ENCODE measurements at places on chromosomes 7 and 10.

DNA sequence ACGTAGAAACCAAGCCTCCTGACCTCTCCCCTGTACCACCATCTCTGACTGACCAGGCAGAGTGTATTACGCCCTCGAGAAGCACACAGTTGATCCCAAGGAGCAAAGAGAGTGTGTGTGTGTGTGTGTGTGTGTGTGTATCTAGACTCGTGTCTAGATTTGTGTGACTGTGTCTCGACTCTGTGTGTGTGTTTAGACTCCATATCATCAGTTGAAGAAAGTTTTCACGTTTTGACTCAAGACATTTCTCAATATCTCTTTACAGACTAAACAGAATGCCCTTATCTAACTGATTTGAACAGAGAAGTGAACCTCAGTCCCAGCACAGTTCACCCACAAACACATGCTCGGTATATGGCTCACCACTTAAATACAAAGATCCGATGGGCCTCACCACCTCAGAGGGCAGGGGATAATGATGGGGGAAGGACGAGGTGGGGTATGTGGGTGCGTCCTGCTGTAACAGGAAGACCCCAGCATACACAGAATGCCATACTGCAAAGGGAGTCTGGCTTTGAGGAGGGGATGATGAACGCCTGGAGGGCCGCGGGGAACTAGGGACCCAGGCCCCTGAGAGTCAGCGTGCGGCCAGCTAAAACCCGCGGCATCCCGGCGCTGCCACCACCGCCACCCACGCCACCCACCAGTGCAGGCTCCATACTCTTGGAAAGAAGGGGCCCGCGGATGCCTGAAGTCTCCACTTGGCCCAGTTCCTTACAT, 780 bp downstream of the ALDH18A1 start:
- DNase-seq, result no peak

DNA sequence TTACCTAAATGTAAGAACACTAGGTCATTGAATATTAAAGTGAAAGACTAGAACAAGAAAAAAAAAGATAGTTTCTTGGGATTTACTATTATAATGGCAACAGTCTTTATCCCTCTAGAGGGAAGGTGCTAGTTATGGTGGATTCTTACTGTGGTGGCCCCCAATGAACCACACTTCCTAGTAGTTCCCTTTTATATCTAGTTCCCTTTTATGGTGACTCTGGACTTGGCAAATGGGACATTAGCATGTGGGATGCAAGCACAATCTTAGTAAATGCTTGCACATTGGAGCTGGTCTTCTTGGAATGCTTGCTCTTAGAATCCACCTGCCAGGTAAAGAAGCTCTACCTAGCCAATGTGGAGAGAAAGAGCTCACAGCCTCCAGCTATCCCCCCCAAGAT, 430.2 kb downstream of the LRMDA start:
- DNase-seq, result no peak

- no peak for DNase-seq
Measured at GRCh38 chr10:50403074-50403473, 151.8 kb upstream of the ASAH2 start.

- DNase-seq, result no peak
Measured at GRCh38 chr7:71716690-71717089, 584.7 kb downstream of the GALNT17 start.

GRCh38 chr7:142414915-142415314, 157.1 kb upstream of the PRSS58 start:
- DNase-seq, result no peak

- no peak for DNase-seq
Measured at GRCh38 chr7:133815611-133816210, 311.4 kb upstream of the LRGUK start.

- no peak for DNase-seq
Measured at GRCh38 chr10:65843203-65843602, 1082.6 kb upstream of the LRRTM3 start.

DNA sequence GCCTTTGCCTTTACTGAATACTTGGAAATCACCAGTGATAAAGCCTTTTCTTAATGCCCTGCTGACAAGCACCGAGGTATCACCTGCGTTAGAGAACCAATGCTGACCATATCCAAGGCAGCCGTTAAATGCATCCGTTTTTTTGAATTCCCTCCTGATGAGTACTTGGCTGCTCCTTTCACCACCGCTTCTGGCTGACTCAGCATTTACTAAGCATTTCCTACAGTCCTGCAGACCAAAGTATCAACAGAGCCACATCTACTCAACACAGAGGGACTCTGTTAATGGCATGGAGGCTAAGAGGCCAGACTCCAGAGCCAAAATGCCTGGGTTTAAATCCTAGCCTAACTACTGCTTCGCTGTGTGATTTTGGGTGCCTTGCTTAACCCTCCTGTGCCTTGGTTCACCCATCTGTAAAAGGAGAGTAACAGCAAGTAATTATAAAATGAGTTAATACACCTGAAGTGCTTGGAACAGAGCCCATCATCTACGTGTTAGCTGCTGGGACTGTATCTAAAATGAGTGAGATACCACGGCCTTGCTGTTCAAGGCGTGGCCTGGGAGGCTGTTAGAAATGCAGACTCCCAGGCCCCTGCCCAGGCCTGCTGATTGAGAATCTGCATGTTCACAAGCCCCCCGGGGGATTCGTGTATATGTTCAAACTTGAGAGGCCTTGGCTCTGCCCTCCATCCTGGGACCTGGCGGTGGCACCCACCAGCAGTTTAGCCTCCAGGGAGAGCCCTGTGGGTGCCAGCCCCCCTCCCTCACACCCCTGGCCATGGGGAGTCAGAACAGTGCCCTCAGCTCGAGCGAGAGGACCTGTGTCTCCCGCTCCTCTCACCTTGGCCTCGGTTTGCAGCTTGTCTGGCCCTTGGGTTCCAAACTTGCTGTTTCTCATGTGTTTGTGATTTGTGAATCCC, 30.8 kb upstream of the EFCAB10 start:
- DNase-seq, result no peak

- no peak for DNase-seq
Measured at GRCh38 chr10:28849309-28849708, 172.0 kb downstream of the BAMBI start.

- DNase-seq, result no peak
Measured at GRCh38 chr7:47852330-47853245, 95.7 kb downstream of the PKD1L1 start.

- no peak for DNase-seq
Measured at GRCh38 chr10:73650537-73651331, 5.1 kb downstream of the SYNPO2L start.

GRCh38 chr10:102291221-102291905, 46.0 kb downstream of the GBF1 start:
- no peak for DNase-seq

GRCh38 chr7:51620706-51621105, 304.1 kb upstream of the COBL start:
- DNase-seq, result no peak

- DNase-seq, result no peak
Measured at GRCh38 chr7:47627580-47628283, 45.8 kb upstream of the TNS3 start.

- DNase-seq, result no peak
Measured at GRCh38 chr10:26368463-26368862, 69.7 kb upstream of the APBB1IP start.

DNA sequence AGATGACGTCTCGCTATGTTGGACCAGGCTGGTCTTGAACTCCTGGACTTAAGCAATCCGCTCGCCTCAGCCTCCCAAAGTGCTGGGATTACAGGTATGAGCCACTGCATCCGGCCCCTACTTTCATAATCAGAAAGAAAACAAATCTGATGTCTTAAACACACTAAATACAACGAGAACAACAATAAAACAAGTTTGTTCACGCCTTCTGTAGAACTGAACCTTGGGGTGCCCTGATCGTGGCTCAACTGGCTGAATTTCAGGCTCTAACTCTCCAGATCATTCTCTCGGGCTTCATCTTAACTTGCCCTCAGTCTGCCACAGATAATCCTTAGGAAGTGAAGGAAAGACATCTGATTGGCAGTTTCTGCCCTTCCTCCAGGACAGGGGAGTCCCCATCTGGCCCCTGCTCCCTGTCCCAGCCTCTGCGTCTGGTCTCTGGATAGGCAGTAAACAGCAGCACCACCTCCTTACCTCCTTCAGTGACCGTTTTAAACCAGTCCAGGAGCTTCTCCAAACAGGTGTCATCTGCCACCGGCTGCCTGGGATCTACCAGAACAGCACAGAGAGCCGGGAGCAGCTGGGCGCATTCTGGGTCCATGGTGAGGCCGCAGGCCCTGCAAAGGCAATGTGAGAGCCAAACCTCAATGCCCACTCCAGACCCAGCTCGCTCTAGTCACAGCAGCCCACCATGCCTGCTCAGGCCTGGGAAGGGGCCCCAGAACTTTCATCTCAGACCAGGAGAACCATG, 1.3 kb downstream of the BRAT1 start:
- DNase-seq, result no peak

DNA sequence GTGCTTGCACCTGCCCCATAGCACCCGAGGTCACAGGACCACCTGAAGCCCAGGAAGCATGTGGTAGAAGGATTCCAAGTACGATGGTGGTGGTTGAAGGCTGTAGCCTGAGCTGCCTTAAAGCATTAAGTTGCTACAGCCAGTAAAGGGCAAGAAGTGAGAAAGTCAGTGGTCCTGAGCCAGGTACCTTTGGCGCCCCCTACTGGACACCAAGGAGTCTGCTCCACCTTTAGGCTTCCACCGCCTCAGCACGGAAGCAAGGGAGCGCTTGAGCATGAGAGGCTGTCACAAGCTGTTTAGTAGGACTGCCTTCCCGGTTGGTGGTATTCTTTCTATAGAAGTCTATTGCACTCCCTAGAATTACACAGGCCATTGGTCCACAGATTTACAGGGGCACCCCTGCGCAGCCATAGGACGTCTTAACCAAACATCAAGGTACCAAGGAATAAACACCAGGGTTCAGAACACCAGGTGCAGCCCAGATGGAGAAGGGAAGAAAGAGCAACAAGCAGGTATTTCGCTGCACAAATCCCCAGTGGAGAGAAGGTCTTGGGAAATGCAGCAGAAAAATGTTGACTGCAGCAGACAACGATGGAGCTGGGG, 2.2 kb downstream of the CRTAC1 start:
- DNase-seq, result peak; percentile 25

DNA sequence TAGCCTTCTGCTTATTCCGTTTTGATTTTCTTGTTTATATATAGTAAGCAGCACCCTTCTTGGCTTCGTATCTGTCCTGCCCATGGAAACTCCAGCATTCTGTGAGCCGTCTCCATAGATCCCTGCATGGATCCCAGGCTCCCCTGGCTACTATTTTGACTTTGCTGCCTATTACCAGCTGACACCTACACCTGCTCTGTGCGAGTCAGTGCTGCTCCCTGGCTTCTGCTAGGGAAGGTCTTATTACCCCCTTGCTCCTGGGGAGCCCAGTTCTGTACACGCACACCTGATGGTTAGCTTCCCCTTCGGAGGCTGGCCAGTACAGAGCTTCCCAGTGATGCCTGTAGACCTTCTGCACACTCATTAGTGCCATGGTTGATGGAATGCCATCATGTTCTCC, 35.4 kb downstream of the NACAD start:
- no peak for DNase-seq

GRCh38 chr7:144738708-144739314, 97.0 kb downstream of the TPK1 start:
- no peak for DNase-seq

GRCh38 chr10:11234857-11235531, 217.3 kb downstream of the CELF2 start:
- DNase-seq, result no peak
